D721Med (cell line): ENCODE measurements at places on chromosomes 1 and 21.

GRCh38 chr1:212415107-212415841 is 588 bp upstream of the PACC1 start:
- DNase-seq: no peak

- no peak for DNase-seq
Measured at GRCh38 chr1:173062150-173062938, 11.6 kb upstream of the TNFSF18 start.

DNA sequence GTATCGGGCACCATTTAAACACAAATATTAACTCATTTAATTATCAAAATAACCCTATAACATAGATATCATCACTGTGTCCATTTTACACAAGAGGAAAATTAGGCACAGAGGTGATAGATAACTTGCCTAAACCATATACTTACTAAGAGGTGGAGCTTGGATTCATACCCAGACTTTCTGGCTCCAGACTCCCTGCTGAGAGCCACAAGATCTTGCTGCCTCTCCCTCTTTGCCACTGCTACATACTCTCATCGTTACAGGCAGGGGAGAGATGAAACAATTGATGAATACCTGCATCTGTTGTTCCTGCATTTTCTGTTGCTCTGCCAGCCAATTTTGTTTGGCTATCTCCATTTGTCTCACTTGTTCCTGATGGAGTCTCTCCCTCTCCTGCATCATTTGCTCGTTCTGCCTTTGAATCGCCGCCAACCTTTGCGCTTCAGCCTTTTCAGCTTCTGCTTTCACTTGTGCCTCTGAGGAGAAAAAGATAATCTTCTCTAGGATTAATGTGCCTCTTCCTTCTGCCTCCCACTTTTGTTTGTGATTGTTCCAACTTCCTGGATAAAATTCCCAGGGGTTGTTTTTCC is 10.6 kb downstream of the GBP5 start:
- DNase-seq: no peak

GRCh38 chr1:243554686-243555085 is 295.4 kb downstream of the AKT3 start:
- DNase-seq: no peak

DNA sequence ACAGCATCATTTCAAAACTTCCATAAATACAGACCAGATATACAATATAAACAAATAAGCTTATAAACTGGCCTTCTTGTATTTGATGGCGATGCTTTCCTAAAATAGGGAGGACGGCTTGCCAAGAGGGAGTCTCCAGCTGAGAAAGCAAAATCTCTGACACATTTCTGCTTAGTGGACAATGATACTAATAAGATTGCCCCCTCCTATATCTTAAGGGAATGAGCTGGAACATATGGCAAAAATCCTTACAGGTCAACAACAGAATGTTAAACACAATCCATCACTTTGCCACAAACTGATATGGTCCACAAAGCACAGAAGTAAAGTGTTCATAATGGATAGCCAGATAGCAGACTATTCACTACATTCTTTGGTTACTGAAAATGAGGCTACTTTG is 7.1 kb upstream of the GADD45A start:
- no peak for DNase-seq

- DNase-seq: no peak
Measured at GRCh38 chr1:208965351-208965750, 618.2 kb upstream of the CAMK1G start.

DNA sequence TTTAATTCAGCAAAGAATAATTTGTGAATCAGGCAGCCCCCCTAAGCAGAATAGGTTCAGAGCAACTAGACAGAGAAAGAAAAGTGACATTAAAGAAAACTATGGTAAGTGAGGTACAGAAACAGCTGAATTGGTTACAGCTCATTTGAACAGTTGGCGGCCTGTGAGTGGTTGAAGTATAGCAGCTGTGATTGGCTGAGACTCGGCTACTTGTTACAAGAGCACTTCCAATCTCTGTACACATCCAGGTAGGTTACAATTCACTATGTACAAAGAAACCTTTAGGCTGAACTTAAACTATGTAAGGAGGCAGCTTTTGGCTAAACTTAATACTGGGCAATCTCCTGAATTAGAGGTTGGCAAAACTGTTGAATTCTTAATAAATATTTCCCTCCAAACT is 171.1 kb upstream of the LHX8 start:
- no peak for DNase-seq
